ENCODE measurements at places on chromosomes 16 and 17.

- no peak for DNase-seq
Measured at GRCh38 chr17:50203604-50204345, 2.3 kb upstream of the COL1A1 start.

DNA sequence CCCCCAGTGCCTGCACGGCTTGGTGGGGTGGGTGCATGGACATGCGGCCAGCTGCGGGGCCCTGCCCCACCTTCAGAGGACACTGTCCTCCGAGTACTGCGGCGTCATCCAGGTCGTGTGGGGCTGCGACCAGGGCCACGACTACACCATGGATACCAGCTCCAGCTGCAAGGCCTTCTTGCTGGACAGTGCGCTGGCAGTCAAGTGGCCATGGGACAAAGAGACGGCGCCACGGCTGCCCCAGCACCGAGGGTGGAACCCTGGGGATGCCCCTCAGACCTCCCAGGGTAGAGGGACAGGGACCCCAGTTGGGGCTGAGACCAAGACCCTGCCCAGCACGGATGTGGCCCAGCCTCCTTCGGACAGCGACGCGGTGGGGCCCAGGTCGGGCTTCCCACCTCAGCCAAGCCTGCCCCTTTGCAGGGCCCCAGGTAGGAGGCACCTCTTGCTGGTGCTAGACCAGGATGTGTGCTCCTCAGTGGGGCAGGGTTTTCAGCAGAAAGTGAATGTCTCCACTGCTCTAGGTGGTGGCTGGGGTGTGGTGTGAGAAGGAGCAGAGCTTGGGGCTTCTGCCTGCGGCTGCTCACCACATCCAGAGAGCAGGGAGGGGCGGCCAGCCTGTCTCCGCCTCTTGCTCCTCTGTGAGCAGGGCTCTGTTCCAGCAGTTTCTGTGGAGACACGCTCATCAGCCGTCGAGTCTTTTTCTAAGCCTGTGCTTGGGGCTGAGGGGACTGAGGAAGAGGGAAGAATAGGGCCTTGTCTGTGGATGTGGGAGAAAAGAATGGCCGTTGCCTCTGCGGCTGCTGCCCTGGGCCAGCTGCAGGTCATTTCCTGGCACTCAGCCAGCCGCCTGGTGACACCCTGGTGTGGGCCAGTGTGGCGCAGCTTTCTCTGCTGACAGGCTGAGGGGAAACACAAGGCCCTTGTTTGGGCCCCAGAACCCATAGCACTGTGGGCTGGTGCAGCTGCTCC, 2.2 kb downstream of the ZNF276 start:
- DNase-seq = peak; percentile 96

DNA sequence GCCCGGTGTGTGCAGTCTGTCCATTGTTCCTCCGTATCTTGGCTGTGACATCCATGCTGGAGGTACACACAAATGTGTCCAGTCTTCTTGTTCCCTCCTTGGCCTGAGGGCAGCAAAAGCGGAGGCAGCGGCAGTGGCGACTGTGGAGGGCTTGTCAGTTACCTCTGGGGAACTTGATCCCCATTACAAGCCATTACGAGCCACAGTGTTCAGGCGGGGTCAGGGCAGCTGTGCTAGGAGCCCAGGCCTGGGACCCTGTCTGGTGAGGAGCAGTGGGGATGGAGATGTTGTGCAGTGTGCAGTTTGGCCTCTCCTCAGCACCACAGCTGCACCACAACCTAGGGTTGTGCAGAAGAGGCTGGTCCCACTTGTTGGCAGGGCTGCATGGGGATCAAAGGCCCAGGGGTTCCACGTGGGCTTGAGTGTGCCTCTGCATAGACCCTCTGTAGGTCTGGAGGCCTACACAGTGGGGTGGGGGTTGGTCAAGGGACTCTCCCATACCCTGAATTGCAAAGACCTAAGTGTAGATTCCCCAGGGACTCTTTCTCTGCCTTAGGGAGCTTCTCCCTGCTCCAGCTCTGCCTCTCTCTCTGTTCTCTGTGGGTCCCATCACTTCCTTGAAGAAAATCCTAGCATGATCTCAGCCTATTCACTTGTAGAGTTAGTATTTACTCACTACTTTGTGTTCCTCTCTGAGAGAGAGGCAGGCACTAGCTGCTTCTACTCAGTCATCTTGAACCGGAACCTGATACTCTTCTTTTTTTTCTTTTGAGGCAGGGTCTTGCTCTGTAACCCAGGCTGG, 58.8 kb downstream of the SLFN11 start:
- DNase-seq = no peak

GRCh38 chr16:2497116-2497630, 16.6 kb upstream of the ATP6V0C start:
- no peak for DNase-seq

GRCh38 chr17:28916302-28916934, 13.5 kb upstream of the DHRS13 start:
- DNase-seq = peak; percentile 46

DNA sequence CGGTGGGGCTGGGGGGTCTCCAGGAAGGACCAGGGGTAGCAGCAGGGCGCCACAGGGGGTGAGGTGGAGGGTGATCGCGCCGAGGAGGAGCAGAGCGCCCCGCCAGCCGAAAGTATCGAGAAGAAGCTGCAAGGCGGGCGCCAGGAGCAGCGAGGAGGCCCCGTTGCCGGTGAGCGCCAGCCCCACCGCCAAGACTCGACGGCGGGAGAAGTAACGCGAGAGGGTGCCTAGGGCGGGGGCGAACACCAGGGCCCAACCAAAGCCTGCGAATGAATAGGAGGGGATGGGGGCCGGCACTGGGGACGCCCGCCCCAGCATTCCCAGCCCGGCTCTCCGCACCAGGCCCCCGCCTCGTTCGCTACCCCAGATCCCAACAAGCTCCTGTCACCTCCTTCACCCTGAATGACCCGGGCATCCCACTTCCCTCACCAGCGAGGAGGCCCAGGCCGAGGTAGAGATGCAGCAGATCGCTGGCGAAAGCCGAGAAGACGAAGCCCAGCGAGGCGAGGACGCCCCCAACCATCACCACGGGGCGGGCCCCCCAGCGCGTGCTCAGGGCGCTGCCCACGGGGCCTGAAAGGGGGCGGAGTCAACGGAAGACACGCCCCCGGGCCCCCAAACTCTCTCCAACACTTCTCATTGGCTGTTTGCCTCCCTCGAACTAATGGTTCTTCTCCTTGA, 1.3 kb downstream of the SLC16A11 start:
- DNase-seq = no peak

- DNase-seq = no peak
Measured at GRCh38 chr17:57966246-57966645, 11.0 kb upstream of the CUEDC1 start.

DNA sequence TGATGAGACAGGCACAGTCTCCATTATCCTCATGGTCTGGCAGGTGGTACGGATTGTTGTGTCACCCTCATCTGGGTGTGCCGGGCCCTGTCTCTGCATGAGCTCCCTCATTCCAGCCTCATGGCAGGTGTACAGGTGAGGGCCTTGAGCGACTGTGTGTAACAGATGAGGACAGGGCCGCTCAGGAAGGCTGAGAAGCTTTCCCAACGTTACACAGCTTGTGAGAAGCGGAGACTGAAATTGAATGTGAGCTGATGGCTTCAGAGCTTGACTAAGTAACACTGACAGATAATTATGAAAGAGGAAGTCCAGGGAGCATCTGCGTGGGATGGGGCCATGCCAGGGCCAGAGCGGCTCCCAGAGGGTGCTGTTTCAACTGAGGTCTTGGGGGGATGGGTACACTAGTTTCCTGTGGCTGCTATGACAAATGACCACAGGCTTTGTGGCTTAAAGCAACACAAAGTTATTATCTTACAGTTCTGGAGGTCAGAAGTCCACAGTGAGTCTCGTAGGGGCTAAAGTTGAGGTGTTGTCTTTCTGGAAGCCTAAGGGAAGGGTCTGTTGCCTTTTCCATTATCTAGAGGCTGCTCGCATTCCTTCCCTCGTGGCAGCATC, 36.7 kb downstream of the CMIP start:
- peak; percentile 49 for DNase-seq

- DNase-seq = no peak
Measured at GRCh38 chr17:50519141-50519834, 11.0 kb downstream of the MYCBPAP start.

Data from midbrain (tissue), 1 donor.